Left colon (tissue), 2 donors: ENCODE measurements at places on chromosomes 16 and 17.

DNA sequence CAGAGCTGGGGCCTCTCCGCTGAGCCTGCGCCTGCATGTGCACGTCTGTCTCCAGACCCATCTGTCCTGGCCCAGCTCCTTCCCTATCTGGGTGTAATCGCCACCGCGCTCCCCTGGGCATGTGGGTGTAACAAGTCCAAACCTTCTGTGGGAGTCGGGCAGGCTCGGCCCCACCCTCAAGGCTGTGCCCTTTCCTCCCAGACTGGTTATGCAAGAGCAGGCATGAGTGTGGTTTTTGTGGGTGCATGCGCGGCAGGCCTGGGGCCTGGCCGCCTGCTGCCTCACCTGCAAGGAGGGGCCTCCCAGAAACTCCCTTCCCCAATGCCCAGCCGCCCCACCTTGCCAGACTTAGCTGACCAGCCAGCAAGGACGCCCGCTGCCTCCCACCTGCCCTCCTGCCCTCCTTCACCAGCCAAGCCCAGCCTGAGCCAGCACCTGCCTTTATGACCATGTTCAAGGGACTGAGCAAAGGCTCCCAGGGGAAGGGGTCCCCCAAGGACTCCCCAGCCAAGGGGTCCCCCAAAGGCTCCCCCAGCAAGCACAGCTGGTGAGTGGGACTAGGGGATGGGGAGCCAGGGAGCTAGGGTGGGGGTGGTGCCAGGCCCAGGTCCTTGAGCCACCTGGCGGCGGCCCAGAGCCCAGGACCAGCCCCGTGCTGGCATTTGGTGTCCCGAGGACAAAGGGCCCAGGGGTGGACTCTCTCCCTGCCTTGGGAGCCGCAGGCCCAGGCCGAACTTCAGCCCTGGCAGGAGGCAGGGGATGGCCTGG is at the start of gene EVPLL:
Gene EVPLL (plus strand): TSS at position 342 of the 768 bp plus-strand sequence. CDS start 3,160 bp downstream, outside the sequence.
- peak; percentile 73 for DNase-seq

- no peak for DNase-seq
These were observed 30.4 kb downstream of the PPM1D start for GRCh38 chr17:60630352-60630751.

GRCh38 chr17:66468241-66469087 is 166.1 kb downstream of the PRKCA start:
- DNase-seq: no peak

DNA sequence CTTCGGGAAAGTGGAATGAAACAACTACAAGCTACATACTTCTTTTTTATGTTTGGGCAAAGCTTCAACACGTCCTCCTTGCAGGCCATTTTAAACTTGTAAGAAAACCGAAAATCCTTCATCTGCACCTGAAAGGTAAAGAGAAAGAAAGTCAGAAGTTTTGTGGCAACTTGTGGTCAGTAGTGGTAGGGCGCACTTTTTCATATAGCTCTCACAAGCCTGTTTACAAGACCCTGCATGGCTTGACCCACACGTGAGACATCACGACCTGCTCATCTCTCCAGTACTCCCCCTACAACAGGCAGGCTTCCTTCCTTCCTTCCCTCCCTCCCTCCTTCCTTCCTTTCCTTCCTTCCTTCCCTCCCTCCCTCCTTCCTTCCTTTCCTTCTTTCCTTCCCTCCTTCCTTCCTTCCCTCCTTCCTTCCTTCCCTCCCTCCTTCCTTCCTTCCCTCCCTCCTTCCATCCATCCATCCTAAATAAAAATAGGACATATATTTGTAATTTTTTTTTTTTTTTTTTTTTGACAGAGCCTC is 48.7 kb upstream of the CLEC18B start:
- no peak for DNase-seq

DNA sequence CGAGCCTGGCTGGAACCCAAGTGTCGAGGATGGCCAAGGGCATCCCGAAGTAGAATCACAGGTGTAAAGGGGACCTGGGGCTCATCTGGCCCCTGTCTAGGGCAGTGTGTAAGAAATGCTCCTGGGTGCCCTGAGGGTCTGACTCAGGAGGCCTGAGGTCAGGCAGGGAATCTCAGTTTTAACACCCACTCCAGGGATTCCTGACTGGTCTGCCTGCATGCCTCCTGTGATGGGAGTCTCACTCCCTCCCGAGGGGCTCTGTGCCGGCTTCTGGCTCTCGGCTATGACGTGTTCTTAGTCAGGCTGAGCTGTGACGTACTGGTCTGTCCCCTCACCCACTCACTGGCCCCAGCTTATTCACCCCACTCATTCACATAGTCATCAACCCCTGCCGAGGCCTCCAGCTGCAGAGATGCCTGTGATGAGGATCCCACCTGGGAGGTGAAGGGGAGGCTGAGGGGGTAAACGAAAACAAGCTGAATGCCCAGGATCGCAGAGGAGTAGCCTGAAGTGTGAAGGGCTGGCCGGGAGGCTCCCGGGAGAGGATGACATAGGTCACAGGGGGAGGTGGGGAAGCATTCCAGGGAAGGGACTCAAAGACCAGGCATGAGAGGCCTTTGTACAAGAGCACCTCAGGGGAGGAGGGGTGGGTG is 23.8 kb downstream of the FAM83G start:
- DNase-seq: no peak

- DNase-seq: no peak
These were observed 8.8 kb upstream of the ABCA8 start for GRCh38 chr17:68963958-68964357.

GRCh38 chr16:67019171-67019570 is 9.8 kb upstream of the CBFB start:
- no peak for DNase-seq
